ENCODE measurements at places on chromosomes 11 and 22.

- DNase-seq = peak; percentile 74
Observed at GRCh38 chr22:40036591-40037225, 42.0 kb downstream of the FAM83F start.

GRCh38 chr11:63762654-63763495, 5.7 kb downstream of the ZFTA start:
- no peak for DNase-seq

DNA sequence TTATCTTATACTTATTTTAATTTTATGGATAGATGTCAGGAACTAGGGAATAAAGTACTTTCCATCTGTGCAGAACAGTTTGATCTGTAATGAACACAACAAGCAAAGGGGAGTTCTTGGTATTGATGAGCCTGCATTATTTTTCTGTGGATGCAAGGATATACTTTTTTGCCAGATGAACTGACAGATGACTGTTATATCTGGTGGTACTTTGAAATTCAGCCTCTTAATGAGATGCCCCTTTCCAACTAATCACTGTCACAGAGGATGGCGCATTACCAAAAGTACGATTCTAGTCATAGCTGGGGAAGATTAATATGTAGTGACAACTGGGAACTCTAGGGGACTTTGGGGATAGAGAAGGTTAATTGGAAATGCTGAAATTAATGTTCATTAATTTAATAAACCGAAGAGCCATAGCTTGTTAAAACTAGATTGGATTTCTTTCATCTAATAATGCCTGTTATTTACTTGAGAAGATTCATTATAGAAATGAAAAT, 603.4 kb upstream of the CNTN5 start:
- DNase-seq = no peak

GRCh38 chr11:85960678-85961077, 105.5 kb downstream of the CCDC83 start:
- no peak for DNase-seq

GRCh38 chr22:42962295-42963230, 52.4 kb downstream of the PACSIN2 start:
- DNase-seq = no peak

DNA sequence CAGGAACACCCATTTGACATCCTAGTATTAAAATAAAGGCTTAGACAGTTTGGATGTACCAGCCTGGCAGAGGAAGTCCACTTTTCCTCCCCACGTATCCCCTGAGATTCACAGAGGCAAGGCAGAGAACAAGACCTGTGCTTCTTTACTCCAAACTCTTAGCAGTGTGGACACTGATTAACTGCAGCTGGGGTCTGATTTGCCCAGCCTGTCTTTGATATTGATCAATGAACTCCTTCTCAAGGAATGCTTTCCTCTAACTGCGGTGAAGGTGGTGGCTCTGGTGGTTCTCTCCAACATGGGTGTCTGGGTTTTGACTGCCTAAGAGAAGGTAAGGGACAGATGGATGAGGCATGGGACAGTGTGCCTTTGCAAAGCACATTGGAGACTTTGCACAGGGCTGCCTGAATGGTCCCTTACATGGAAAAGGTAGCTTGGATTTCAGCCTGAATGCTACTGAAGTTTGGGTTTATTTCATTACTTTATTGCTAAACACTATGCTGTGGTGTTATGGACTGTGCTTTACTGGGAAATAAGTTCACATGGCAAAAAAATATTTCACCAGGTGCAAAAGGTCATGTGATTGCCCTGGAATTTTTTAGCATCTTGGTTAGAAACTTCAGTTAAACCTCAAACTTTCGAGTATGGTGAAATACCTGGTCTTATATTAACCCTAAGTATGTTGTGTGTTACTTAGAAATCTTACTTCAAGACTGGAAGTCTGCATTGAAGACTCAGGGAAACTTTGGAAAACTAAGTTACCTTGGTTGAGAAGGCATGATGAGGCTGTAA, 1.8 kb downstream of the GAS2 start:
- no peak for DNase-seq

DNA sequence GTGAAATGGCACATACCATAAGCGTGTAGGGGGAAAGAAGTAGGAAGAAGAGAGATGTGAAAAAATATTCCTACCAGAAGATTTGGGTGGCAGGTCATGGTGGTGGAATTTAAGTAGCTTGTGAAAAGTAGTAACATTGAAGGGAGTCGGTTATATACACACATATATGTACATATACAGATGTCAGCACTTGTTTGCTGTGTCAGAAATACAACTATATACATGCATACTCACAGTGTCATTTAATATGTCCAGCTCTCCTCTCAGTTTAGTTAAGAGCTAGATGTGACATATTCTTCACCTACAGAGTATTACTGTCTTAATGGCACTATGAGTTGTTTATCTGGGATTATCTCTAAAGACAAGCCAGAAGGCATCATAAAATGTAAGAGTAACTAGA, 987.4 kb upstream of the CCDC90B start:
- no peak for DNase-seq

- DNase-seq = no peak
Observed at GRCh38 chr22:38034278-38034882, 22.8 kb upstream of the PICK1 start.

DNA sequence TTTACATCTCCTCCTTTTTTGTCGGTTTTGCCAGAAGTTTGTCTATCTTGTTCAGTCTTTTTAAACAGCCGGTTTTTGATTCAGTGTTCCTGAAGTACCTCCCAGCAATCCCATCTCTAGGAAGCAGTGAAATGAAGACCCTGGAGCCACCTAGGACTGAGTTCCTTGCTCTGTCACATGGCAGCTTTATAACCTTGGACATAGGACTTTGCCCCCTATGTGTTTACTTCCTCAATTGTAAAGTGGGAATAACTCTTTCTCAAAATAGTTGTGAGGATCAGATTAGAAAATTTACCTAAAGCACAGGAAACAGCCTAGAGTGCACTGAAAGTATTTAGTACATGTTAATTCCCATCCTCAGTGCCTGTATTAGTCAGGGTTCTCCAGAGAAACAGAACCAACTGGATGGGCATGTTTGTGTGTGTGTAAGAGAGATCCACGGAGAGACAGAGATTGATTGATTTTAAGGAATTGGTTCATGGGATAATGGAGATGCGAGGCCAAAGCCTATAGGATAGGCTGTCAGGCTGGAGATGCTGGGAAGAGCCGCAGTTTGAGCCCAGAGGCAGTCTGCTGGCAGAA, 20.0 kb downstream of the FAM83F start:
- DNase-seq = no peak
